ENCODE measurements at places on chromosomes 4 and X. TPM values are rescaled to one million over a fixed set of nuclear protein-coding genes. Genes with fewer than 3 reads are reported as not detected.

The KIF4A gene
- total RNA-seq = 6.6 TPM

The HTATSF1 gene
- total RNA-seq = 65.0 TPM

The SLC6A14 gene
- total RNA-seq = 0.69 TPM

The CTAG2 gene
- not detected for total RNA-seq

The CPE gene
- total RNA-seq = 32.8 TPM

The CCSER1 gene
- 5.7 TPM for total RNA-seq

The TCEAL7 gene
- total RNA-seq = 8.2 TPM

The N4BP2 gene
- total RNA-seq = 7.8 TPM

The UGT2B7 gene
- total RNA-seq = 137 TPM

The POU3F4 gene
- not detected for total RNA-seq

The HAUS3 gene
- total RNA-seq = 6.9 TPM

The P2RY10 gene
- total RNA-seq = not detected

The IL3RA gene
- not detected for total RNA-seq

The GLRA2 gene
- total RNA-seq = 0.10 TPM

The SSX2 gene
- total RNA-seq = not detected

The HMGN5 gene
- total RNA-seq = 1.6 TPM

The HTRA3 gene
- total RNA-seq = 0.05 TPM

DNA sequence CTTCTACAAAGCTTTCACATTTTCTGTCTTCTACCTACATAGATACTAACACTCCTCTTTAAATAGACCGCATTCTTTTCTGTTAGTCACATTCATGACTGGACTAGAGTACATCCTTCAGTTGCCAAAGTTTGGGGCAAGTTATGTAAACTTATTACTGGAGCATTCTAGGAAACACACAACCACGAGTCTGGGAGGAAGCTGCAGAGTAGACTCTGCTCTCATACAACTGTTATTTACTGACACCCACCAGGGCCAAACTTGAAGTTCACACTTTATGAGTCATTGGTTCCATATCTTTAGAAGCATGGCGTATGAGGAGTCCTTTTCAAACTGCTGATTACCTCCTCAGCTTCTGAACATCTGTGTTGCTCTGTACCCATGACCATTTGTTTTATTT lies 87.0 kb downstream of the RNF150 start:
- peak; percentile 48 for DNase-seq

DNA sequence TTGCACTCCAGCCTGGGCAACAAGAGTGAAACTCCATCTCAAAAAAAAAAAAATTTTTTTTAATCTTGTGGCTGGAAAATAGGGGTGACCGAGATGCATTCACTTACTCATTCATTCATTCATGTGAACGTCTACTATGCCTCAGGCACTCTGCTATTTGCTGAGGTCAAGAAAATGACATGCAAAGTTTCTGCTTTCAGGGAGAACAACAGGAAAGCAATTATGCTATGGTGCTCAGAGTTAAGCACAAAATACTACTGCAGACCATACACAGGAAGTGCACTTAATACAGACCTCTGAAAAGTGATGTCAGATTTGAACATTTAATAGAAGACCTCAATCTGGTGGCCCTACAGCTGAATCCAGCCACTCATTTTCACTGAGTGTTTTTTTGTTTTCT lies 59.6 kb upstream of the DUSP21 start:
- DNase-seq = peak; percentile 53

DNA sequence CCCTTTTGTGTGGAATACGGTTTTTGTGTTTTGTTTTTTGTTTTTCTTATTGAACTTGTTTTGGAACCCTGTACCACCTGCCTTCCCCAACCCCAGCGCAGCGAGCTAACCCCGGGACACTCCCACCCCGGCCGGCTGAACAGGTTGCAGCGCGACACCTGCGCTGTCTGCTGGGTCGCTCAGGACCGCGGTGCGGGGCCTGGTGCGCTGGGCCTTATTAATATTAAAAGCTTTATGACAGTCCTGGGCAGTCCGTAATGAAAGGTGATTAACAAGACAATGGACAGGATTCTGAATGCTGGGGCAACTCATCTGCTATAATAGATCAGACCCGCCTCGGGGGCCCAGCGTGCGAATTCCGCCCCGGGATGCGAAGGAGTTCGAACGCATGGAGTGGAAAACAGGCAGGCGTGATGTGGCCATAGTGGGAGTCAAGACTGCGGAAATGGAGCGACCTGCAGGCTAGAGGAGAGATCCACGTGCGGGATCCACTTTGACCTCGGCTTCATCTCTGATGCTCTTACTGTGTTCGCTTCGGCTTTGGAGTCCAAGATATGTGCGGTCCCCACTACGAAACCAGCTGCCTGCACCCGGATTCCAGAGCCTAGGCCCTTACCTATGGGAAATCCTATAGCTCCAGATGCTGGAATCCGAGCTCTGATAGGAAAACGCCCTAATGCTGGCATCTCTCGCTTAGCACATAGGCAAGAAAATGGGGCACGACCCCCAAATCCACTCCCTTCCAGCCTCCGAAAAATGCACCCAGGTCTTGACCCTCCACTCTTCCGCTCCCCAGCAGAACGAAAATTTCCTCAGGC lies 69.0 kb upstream of the TMEM33 start:
- DNase-seq = no peak

GRCh38 chr4:39097290-39097689 lies 35.3 kb downstream of the KLHL5 start:
- DNase-seq = no peak

- DNase-seq = peak; percentile 80
Observed at GRCh38 chr4:22754116-22754515, 61.4 kb downstream of the GBA3 start.

- no peak for DNase-seq
Observed at GRCh38 chr4:82450966-82451755, 20.8 kb downstream of the ENOPH1 start.

DNA sequence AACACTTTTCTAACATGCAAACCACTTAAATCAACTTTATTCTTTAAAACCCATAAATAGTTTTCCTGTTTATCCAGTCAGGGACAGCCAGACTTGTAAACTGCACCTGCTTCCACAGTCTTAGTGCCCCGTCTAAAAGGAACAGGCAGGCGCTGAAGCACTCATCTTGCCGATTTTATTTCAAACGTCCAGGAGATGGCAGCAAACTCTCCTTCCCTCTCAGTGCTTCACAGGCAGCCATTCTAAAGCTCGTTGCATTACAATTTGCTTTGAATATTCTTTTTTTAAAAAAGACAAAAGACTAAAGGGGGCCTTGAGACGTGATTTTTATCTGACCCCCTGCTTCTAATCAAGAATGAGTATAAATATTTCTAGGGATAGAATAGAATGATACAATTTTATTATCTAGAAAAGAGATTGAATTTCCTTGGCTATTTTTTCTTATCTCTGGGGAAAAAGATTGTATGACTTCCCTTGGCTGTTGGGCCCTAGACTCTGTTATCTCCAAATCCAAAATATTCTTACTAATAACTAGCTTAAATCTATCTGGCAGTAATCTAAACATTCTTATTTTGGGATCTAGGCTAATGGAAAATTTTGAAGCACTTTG lies 93.6 kb upstream of the MYOZ2 start:
- peak; percentile 79 for DNase-seq

DNA sequence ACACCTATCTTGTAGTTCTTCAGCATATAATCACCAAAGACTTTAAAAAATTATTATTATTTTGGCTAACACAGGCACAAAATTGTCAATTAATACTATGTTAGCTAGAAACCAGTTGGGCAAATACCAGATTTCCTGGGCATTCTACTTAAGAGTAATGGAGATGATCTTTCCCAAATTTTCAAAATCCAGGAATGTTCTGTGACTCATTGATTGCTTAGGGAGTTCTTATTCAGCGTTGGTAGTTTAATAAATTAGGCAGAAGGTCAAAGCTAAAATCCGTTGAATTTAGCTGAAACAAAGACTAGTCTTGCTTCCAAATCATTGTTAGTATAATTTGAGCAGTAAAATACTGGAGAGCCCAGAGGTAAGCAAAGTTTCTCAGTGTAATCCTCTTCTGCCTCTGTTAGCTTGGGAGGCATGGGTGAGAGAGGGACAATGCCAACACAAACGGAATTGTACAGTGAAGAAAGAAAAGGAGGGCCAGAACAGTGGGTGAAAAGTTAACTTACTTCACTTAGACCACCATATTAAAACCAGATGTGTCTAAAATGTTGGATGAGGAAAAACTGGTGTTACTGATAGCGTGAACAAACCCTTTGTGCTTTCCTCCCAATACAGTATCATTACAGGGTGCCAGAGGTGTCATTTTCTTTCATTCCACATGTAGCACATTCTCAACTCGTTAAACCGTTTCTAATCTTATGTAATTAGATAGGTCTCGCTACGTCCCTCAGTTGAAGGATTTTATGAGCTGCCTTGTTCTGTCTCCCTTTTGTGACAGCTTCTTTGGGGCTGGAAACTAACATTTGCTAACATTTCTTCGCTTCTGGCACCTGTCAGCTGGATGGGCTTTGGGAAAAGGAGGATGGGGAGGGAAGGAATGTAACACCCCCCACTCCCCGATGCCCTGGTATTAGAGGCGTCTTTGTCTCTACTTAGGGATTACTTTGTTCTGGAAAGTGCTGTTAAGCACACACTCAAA lies 87.4 kb upstream of the CITED1 start:
- no peak for DNase-seq

DNA sequence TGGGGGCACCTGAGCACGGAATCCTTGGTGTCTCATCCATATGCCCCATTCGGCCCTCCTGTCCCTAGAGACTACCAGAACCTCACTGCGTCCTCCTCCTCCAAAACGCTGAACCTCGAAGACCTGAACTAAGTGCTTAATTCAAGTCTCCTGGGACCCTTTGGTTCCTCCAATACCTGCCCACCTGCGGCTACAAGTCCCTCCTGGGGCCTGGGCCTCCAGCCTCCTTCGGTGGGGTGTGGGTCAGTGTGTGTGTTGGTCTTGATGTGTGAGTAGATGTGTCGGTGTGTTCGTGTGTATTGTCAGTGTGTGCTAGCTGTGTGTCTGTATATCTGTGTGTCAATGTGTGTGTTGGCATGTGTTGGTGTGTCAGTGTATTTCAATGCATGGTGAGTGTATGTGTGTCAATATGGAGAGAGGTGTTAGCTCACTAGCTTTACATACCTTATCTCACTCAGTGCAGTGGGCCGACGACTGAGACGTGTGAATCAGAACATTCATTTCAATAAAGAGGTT lies 2.6 kb upstream of the SEPTIN6 start:
- DNase-seq = no peak

GRCh38 chrX:133189195-133189594 lies 29.0 kb downstream of the TFDP3 start:
- no peak for DNase-seq

DNA sequence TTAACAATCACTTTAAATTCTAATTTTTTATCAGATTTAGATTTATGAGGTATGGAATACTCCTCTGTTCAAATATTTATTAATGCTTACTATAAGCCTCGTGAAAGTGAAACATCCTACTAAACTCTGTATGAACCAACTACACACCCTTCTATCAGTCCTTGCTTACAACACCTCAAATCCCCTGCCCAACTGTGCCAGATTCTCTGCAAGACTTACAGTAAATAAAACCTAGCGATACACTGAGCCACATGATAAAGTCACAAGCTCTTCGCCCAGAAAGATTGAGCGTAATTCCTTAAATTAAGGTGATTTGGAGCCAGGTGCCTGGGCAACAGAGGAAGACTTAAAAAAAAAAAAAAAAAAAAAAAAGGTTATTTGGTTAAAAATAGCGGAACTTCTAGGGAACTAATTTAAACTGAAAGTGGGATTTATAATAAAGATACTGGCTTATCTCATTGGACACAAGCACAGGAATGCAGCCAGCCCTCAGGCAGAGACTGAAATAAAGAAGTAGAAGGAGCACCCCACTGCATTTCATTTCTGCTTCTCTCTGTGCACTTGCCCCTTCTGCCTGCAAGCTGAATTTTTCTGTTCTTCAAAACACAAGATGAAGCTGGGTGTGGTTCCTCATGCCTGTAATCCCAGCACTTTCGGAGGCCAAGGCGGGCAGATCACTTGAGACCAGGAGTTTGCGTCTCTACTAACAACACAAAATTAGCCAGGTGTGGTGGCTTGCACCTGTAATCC lies 17.5 kb upstream of the C4orf36 start:
- DNase-seq = no peak

- DNase-seq = no peak
Observed at GRCh38 chr4:10898072-10898471, 213.5 kb upstream of the CLNK start.

- no peak for DNase-seq
Observed at GRCh38 chr4:4332529-4332928, 42.5 kb downstream of the ZBTB49 start.

- DNase-seq = no peak
Observed at GRCh38 chr4:184255871-184256642, 38.4 kb upstream of the ENPP6 start.

GRCh38 chr4:56799161-56799759 lies 22.2 kb downstream of the SPINK2 start:
- DNase-seq = no peak

- no peak for DNase-seq
Observed at GRCh38 chr4:158347556-158347955, 137.3 kb downstream of the TMEM144 start.

DNA sequence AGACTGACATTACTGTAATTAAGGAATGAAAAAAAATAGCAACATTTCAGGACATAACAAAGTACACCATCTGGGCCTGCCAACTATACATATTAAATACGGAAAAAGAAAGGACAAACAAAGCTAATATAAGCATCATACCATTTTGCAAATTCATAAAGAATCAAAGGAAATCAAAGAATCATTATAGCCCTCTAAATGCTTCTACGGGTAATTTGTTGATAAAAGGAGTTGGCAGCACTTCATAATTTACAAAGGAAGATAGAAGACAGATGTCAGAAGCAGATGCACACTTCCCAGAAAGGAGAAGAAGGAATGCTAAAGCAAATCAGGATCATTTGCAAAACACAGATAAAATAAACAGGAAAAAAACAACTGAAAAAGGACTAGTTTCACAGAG lies 1757.3 kb downstream of the PCDH7 start:
- DNase-seq = no peak

GRCh38 chr4:111405989-111406388 lies 739.3 kb upstream of the FAM241A start:
- DNase-seq = no peak

DNA sequence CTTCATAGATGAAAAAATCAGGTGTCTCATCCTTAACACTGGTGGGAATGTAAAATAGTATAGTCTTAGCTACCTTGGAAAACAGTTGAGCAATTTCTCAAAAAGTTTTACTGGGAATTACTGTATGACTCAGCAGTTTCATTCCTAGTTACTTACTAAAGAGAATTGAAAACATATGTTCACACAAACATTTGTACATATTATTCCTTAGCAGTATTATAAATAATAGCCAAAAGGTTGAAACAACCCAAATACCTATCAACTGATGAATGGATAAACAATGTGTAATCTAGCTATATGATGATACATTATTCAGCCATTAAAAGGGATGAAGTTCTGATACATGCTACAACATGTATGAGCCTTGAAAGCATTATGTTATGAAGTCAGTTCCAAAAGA lies 41.7 kb downstream of the RBM46 start:
- DNase-seq = peak; percentile 65

- DNase-seq = no peak
Observed at GRCh38 chr4:121960818-121961217, 9.0 kb upstream of the TRPC3 start.

- no peak for DNase-seq
Observed at GRCh38 chrX:55794405-55794804, 76.9 kb downstream of the RRAGB start.

Data from renal cortical epithelial cell (primary cell).